Neural crest cell (in vitro differentiated cells): ENCODE measurements at places on chromosomes 2 and 18.

DNA sequence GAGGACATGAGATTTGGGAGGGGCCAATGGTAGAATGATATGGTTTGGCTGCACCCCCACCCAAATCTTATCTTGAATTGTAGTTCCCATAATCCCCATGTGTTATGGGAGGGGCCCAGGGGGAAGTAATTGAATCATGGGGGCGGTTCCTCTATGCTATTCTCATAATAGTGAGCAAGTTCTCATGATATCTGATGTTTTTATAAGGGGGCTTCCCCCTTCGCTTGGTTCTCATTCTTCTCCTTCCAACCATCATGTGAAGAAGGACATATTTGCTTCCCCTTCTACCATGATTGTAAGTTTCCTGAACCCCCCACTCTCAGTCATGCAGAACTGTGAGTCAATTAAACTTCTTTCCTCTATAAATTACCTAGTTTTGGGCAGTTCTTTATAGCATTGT lies 37.0 kb upstream of the ERMN start:
- DNase-seq: no peak

DNA sequence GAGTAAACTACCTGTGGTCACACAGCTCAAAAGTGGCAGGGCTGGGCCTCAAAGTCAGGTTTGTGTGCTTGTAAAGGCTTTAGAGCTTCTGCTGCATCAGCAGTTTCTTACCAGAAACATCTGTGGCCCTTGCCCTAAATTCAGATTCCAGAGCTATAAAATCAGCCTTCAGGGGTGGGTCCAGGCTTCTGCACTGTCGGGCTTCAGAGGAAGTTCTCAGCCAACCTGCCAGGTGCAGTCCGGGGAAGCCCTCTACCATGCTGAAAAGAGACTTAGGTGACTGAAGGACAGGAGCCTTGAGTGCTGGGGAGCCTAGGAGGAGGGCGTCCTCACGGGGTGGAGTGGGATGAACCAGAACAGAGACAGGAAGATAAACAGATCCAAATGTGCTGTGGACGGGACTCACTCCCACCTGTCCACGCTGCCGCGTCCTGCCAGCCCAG lies 69.9 kb upstream of the HS6ST1 start:
- DNase-seq: no peak

- no peak for DNase-seq
Measured at GRCh38 chr2:1505031-1505441, 91.8 kb downstream of the TPO start.

DNA sequence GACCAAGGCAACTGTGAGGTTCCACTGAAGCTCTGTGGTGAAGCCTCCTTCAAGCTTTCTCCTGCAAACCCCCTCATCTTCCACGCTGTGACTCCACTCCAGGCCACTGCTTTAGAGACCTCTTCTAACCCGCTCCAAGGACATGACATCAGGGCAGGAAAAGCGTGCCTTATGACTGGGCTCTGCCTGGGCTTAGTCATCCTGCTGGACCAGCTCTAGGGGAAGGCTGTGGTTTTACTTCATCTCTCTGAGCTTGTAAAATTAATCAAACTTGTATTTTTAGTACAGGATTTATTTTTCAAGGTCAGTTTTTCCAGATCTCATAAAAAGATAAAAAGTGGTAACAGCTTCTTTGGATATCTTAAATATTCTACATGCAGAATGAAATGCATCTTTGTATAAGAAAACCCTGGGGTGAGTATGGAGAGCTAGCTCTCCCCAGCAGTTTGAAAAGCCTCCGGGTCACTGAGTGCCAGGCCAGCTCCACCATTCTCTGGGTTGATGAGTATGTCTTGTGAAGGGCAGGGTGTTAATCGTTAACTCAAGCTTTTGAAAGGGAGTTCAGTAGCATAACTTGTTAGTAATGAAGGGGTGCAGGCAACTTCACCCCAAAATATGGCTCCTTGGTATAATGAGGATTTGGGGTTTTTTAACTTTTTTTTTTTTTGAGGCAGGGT lies 33.1 kb upstream of the YPEL5 start:
- no peak for DNase-seq

GRCh38 chr2:221816566-221816965 lies 244.5 kb upstream of the EPHA4 start:
- no peak for DNase-seq

DNA sequence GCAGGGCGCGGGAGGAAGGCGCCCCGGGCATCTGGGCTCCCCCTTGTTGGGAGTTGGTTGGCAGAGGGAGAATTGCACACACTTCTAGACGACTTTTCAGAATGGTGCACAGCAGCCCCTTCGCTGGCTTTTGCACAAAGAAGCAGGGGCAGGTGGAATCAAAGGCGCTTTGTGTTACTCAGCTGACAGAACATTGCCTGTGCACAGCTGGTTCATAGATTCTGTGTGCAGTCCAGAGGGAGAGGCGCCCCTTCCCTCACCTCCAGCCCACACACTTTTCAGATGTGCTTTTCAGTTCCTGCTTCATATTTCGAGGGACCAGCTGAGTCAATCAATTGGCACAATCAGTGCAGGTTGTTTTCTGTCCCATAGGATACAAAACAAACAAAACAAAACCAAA lies 348.4 kb upstream of the RAB12 start:
- DNase-seq: peak; percentile 9

DNA sequence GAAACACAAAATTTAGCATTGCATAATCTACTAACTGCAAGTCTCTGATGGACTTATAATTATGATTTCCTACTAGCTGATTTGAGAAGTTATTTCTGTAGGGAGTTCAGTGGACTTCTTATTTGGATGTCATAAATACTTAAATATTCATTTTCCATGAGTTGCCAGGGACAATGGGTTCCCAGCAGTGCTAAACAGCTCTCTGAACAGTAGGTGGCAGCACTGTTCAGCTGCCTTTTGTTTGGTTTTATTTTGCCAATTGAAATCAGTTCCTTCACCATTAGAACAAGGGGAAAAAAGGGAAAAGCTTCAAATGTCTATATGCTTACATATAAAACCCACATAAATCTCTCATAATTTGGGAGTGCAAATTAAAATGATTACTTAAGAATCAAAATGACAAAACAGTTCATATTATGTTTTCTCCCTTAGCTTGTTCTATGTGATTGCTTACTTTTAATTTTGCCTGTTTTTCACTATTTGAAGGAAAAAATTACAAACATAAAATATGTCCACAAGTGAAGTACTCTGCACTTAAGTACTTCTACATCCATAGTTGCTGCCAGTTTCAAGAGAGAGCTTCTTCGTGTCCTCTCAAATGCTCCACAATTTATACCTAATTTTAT lies 898.9 kb downstream of the CPS1 start:
- DNase-seq: peak; percentile 53

GRCh38 chr2:5691221-5691984 lies 781 bp upstream of the SOX11 start:
- DNase-seq: peak; percentile 70

- no peak for DNase-seq
Measured at GRCh38 chr2:175557810-175558377, 376.4 kb upstream of the ATP5MC3 start.

DNA sequence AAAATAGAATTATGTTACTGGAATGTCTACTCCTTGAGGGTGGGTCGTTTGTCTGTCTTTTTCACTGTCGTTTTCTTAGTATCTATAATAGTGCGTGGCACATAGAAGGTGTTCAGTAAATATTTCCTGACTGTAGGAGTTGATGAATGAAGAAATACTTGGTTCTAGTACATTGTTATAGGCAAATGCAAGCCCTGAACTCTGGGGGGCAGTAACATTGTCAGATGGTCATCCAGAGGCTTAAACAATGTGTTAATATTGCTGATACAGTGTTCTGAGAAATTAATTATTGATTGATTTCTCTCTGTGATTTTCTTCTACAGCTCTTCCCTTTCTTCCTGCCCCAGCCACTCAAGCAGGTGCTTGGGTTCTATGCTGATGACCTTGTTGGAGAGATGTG lies 24.4 kb upstream of the THOC1 start:
- DNase-seq: no peak

DNA sequence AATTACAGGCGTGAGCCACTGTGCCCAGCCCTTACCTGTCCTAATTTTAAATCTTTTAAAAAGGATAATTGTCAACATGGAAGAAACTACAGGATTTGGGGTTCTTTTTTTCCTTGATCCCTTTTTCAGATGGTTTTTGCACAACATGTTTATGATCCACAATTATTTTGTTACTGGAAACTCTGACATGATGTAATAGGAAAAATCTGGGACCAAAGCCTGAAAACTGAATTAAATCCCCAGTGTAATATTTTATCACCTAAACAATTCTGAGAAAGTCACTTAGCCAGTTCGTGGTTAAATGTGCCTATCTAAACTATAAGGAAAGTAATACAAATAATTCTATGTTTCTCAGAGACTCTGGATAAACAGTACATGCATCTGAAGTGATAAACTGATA lies 1649.7 kb downstream of the LRP1B start:
- no peak for DNase-seq

DNA sequence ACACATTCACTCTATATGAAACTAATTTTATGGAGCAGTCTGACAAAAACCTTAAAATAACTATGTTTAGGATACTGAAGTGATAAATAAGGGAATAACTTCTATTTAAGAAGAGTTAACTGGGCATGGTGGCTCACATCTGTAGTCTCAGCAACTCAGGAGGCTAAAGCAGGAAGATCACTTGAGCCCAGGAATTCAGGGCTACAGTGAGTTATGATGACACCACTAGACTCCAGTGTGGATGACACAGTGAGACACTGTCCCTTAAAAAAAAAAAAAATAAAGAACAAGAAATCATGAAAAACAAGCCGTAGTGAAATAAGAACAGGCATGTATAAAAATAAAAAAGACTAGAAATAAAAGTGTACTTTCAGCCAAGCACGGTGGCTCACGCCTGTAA lies 82.0 kb downstream of the THADA start:
- no peak for DNase-seq

DNA sequence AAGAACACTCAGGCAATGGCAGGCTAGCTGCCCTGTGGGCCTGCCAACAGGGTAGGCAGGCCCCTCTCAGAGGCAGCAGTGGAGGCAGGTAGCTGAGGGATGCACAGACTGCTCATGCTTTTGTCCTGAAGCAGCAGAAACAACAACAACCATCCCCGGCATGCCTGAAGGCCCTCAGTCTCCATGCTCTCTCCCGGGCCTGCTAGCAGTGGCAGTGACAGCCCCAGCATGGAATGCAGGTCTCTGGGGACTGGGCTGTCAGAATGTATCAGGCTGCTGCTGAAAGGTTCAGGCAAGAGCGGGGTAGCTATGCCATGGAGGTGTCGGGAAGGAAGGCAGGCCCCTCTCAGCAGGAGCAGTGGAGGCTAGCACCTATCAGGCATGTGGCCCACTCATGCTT lies 209.8 kb downstream of the KCNJ3 start:
- no peak for DNase-seq

- DNase-seq: no peak
Measured at GRCh38 chr2:171712051-171712450, 24.8 kb downstream of the DYNC1I2 start.

DNA sequence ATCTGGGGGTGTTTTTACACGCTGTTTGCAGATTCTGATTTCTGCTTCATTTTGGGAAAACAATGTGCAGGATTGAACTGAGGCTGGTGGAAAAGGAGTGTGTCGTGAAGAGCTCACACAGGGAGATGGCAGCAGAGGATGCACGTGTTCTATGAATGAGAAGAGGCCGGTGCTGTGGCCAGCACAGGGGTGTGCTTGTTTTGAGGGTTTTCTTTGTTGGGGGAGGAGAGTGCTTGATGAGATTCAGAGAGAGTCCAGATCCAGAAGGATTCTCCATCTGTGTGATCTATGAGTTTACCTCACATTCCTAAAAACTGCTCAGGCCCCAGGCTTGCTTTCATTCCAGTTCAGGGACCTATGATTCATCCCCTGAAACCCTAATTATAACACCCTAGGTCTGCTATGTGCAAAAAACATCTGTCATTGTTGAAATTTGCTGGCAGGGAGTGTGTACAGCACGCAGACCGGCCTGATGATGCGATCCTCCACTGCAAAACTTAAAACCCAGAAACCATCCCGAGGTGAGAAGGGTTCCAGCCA lies 12.1 kb downstream of the TGFA start:
- no peak for DNase-seq

GRCh38 chr2:15658911-15659310 lies 67.2 kb downstream of the DDX1 start:
- no peak for DNase-seq

- no peak for DNase-seq
Measured at GRCh38 chr2:176956791-176957190, 255.8 kb upstream of the HNRNPA3 start.

GRCh38 chr2:117716505-117716904 lies 98.0 kb upstream of the DDX18 start:
- DNase-seq: no peak

GRCh38 chr2:234840336-234840735 lies 111.5 kb upstream of the SH3BP4 start:
- no peak for DNase-seq

- no peak for DNase-seq
Measured at GRCh38 chr2:1081451-1082225, 131.0 kb downstream of the SNTG2 start.

GRCh38 chr2:85712849-85713612 lies 18.9 kb downstream of the GNLY start:
- no peak for DNase-seq

DNA sequence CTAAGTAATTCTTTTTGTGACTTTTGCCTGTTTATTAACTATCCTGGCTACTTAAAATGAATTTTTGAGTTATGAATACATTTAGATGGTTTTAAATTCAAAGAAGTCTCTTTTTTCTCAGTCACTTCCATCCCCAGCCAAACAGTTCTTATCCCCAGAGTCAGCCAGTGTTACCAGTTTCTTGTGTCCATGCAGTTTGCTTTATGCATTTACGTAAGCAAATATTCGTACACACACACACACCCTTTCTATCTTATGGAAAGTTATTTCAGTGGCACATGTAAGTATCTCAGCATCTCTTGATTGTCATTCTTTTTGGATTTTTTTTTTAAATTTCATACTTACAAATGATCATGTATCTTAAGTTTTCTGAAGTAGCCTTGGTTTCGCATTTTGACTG lies 113.2 kb downstream of the NEDD4L start:
- no peak for DNase-seq

GRCh38 chr2:226378753-226379705 lies 420.6 kb downstream of the IRS1 start:
- DNase-seq: no peak

GRCh38 chr18:55141318-55141717 lies 182.1 kb upstream of the CCDC68 start:
- DNase-seq: no peak

GRCh38 chr2:134778372-134778771 lies 59.6 kb upstream of the TMEM163 start:
- DNase-seq: no peak

DNA sequence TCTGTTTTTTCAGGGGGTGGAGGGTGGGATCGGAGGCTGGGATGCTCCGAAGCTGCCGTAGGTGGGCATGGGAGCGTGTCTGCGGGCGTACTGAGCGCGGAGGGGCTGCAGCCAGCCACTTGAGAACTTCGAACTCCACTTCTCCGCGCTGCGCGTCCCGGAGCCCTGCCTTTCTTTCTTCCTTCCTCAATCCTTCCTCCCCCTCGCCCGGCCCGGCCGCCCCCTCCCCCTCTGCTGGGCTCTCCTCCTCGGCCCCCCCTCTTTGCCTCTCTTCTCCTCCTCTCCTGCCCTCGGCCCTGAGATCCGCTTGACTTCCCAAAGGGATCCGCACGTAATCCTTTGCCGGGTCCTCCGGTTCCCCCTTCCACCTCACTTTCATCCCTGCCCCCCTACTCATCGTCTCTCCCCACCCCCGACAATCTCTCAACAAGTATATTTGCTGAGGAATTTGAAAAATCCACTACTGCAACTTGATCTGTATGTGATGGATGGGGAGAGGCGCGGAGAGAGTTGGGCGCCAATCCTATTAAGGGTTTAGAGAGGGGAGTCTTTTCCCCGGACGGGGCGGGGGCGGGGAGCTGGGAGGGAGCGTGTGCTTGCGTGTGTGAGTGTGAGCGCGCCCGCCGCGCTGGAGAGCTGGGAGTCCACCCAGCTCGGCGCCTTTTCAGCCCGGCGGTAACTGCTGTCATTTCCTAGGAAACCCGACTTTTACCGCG lies 1.1 kb downstream of the GLI2 start:
- peak; percentile 26 for DNase-seq
